Suprapubic skin (tissue), 4 donors: ENCODE measurements at places on chromosomes 1 and 21.
A peak's percentile ranks its signal among the peaks of the same experiment; 100 is the strongest.

- DNase-seq = no peak
These were observed 4.0 kb downstream of the ECHDC2 start for GRCh38 chr1:52917581-52917980.

- DNase-seq = no peak
These were observed 217.2 kb downstream of the ST6GALNAC3 start for GRCh38 chr1:76291737-76292136.

DNA sequence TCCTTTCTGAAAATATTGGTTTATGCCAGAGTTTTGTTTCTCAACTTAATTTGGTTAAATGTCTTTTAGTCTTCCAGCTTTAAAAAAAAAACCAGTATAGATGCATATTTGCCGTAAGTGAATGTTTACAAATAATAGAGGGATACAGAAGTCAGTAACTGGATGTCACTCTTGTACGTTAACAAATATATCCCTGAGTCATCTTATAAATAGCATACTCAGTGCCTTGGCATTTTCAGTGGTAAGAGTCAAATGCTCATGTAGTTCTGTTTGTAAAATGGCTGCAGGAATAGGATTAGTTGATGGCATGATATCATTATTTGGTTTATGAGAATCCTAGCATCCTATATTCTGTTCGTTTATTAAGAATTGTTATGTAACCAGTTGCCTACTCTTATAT, 55.4 kb downstream of the SPEN start:
- no peak for DNase-seq

DNA sequence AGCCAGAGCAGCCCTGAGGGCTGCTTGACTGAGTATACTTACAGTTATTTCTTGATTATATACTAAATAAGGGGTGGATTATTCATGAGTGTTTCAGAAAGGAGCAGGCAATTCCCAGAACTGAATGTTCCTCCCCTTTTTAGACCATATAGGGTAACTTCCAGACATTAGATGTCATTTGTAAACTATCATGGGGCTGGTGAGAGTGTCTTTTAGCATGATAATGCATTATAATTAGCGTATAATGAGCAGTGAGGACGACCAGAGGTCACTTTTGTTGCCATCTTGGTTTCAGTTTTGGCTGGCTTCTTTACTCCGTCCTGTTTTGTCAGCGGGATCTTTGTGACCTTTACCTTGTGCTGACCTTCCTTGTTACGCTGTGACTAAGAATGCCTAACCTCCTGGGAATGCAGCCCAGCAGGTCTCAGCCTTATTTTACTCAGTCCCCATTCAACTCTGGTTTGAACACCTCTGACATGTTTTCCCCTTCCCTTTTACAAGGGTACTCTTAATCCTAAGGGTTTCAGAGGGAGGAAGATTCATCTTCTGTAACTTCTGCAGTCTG, 16.2 kb downstream of the KCTD3 start:
- no peak for DNase-seq

- no peak for DNase-seq
These were observed 43.4 kb upstream of the LRRC8C start for GRCh38 chr1:89589515-89589914.

DNA sequence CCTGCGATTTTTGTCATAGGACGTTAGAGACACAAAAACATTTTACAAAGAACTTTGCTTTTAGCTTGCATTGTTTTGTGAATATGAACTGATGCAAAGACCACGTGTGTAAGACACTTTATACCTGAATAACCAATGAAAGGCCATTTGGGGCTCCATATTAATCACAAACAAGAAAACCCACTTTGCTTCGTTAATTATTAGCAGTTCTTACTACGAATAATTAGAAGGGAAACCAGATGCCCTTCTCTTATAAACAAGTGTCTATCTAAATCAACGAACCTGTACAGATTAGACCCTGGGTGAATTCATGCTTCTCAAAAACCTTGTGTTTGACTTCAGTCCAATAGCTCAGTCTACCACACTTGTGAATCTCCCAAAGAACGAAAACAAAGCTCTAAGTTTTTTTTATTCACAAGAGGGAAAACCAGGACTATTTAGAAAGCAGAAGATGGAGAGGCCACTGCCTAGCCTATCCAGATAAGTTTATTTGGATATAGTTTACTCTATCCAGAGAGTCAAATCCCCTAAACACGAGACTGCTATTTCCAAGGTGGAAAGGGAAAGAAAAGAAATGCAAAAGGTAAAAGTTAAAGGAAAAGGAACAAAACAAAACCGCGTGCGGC, 897 bp downstream of the CYYR1 start:
- DNase-seq = no peak

GRCh38 chr1:942411-942821, 16.6 kb downstream of the NOC2L start:
- no peak for DNase-seq

DNA sequence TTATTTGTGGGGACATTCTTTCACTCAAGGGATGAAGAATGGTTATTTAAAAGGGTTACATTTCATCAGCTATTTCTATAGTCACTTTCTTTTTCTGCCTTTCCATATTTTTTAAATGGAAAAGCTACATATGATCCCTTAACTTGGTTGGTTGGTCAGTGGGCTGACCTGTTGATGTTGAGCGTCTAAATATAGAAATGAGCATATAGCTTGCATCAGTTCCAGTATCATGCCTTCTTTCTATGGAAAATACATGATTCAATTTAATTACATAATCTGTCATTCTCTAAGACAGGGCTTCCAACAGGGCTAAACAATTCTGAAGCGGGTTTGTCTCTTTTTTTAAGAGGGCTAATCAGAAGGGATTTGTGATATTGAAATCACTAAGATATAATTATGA, 40.6 kb downstream of the TYW3 start:
- DNase-seq = no peak

- DNase-seq = no peak
These were observed 37.9 kb downstream of the RAB3B start for GRCh38 chr1:51952638-51953037.

DNA sequence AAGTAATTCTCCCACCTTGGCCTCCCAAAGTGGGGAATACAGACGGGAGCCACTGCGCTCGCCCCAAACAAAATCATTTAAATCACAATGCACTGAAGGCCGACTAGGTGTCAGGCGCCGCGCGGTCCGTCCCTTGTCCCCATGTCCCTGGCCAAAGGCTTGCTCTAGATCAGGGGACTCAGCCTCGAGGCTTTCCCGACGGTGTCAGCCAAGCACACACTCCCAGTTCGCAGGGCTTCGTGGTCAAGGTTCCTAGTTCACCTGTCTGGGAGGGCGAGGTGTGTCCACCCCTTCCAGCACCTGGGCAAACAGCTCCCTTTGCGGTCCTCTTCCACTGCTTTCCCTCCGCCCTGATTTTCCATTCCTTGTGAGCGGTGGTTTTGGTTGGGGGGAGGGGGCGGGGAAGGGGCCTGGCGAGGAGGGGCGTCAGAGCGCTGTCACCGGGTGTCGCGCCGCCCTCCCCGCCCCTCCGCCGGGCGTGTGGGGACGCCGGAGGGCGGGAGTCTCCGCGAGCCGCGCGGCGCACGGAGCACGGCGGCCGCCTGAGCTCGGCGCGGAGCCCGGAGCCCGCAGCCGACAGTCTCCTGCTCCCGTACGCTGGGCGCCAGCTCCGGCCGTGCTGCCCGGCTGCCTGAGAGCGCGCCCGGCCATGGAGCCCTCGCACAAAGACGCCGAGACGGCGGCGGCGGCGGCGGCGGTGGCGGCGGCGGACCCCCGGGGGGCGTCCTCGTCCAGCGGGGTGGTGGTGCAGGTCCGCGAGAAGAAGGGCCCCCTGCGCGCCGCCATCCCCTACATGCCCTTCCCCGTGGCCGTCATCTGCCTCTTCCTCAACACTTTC, at the start of gene STUM:
STUM (plus strand) TSS at position 509 of the 838 bp plus-strand sequence; CDS start at position 650, 141 bp downstream.
- no peak for DNase-seq

- no peak for DNase-seq
These were observed 83.3 kb upstream of the GORAB start for GRCh38 chr1:170448661-170449158.

DNA sequence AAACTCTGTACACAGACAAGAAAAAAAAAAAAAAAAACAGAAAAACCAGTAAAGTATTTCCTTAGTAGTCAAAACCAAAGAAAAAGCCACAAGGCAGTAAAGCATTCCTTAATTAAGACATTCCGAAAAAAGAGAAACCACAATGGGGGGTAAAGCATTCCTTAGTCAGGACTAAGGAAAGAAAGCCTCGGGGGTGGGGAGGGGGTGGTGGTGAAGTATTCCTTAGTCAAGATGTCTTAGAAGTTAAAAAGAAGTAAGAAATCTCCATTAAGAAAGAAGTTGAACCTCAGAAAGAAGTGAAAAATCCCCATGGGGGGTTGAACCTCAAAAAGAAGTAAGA, 28.2 kb upstream of the FMO1 start:
- DNase-seq = no peak

- DNase-seq = no peak
These were observed 53.5 kb downstream of the LDLRAD2 start for GRCh38 chr1:21865609-21865942.

GRCh38 chr1:52571783-52572182, 18.9 kb upstream of the TUT4 start:
- DNase-seq = no peak

- DNase-seq = no peak
These were observed 649.5 kb upstream of the ADGRL2 start for GRCh38 chr1:81151206-81151605.

DNA sequence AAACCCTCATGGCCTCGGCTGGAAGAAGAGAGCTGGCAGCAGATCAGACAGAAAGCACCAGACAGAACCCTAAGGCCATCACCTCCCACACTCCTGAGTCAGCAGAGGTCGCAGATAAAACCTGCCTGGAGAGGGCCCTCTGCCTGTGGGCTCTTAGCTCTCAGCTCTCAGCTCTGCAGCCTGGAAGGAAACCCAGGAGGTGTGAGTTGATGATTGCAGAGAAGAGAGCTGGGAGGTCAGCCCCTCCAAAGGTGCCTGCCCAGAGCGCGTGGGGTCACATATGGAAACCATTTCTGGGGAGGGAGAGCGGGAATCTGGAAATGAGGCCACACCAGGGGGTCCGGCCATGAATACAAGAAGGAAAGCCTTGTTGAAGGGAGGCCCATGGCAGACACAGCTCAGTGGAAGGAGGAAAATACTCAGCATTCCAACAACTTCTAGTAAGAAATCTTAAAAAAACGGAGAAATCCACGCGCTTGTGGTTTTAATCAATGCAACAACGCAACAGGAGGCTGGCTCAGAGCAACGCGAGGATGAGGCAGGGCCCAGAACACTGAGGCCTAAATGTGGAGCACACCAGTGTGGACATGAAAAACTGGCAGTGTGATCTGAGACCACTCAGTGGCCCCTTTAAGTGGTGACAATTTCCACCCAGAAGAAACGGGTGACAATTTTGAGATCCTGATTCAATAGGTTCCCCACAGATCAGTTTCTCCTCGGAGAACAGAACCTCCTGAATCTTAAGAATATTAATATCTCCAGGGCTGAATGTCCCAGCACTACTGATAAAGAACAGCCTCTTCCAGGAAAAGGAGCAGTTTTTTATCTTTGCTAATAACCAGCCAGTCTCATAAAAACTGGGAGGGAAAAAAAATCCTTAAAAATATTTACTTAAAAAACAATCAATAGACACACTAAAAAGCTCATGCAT, 45.7 kb downstream of the PSMG1 start:
- no peak for DNase-seq

DNA sequence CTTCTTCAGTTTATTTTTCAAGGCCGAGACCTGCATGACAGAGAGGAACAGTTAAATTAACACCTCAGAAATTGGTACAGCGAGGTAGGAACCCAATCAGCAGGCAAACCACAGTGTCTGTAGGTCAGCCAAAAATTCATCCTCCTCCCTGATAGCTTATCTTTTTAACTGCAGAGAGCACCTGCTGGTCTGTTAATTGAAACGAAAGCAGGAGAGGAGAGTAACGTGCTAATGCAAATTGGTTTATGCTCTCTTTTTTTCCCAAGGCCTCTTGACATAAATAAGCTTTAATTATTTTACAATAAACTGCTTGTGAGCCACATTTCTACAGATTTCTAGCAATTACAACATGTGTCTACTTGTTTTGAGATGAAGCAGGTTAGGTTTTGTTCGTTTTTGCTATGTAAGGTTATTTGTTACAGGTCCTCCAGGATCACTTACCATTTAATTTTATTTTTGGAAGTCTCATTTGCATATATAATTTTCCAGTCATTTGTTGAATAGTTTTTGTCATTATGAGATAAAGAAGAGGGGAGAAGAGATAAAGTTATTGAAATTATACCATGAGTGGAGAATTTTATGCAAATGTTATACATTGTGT, 179.9 kb downstream of the DENND1B start:
- DNase-seq = no peak

DNA sequence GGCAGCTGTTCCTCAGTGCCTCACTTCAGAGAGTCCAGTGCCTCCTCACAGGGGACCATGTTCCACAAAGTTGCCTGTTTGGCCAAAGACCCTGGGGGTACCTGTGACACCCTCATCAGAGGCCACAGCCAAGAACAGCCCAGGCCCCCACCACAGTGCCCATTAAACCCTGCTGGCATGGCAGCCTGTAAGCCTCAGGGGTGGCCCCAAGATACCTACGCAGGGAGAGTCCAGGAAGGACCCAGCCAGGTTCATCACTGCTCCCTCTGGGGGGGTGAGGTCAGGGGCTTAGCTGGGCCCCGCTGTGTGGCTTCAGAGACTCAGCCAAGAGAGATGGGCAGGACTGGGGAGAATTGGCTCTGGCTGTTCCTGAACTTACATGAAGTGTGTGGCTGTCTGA, 19.1 kb upstream of the PRDM16 start:
- DNase-seq = peak; percentile 40

DNA sequence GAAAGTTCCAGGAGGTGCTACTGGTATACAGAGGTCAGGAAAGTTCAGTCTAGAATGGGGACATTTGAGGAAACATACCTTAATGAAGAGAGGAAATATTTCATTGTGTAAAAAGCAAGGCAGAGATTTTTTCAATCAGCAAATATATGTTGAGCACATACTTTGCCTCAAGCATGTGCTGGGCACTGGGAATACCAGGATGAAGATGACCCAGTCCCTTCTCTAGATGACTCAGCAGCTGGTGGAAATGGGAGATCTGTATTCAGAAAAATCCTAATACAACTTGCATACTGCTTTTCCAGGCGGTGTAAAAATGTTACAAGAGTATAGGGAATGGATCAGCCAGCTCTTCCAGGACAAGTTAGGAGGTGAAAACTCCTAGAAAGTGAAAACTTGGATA, 229.3 kb downstream of the FGGY start:
- no peak for DNase-seq

DNA sequence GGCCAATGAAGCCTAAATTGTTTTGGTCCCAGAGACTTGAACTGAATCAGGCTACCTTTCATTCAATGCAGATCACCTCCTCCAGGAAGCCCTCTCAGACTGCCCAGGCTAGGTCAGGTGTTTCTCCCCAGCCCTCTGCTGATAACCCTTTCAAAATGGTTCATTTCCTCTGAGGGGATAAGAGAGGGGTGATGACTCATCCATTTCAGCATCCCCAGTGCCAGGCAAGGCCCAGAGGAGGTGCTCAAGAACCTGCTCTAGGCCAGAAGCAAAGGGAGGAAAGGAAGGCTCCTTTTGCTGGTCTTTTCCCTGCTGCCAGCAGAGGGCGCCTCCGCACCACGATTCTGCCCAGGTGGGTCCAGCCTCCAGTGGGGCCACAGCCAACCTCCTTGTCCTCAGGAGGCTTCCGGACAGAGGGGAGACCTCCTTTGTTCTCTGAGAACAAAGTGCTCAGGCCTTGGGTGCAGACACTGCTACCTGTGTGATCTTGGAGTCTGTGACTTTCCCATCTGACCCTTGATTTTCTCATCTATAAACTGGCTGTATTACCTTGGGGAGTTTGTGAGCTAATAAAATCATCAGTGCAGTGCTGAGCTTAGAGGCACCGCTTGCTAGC, 45.3 kb upstream of the ARHGEF10L start:
- DNase-seq = peak; percentile 84
